Activated CD8-positive, alpha-beta T cell treated with anti-CD3 and anti-CD28 coated beads for 36 hours (primary cell): ENCODE measurements at places on chromosomes 5 and 9. TPM values are rescaled to one million over a fixed set of nuclear protein-coding genes. Genes with fewer than 3 reads are reported as not detected.

Gene C5orf58
- total RNA-seq: not detected

Gene C6
- total RNA-seq: not detected

Gene C9orf153
- 0.40 TPM for total RNA-seq

Gene ARID3C
- 0.32 TPM for total RNA-seq

Gene DMRT3
- total RNA-seq: not detected

Gene S100Z
- total RNA-seq: 0.81 TPM

Gene SLC25A46
- total RNA-seq: 38.8 TPM

Gene CDH10
- total RNA-seq: not detected

Gene CACFD1
- 1.3 TPM for total RNA-seq

- H3K4me3 ChIP-seq: no peak overlapping the region
- no peak overlapping the region for H3K27ac ChIP-seq
- DNase-seq: no peak
- peaks cover 15% of the 10 kb centered on the region for H3K27me3 ChIP-seq
- no peaks in the 10 kb centered on the region for H3K4me1 ChIP-seq
- H3K36me3 ChIP-seq: no peaks in the 10 kb centered on the region
Measured at GRCh38 chr9:101342595-101342994, 42.2 kb downstream of the BAAT start.

DNA sequence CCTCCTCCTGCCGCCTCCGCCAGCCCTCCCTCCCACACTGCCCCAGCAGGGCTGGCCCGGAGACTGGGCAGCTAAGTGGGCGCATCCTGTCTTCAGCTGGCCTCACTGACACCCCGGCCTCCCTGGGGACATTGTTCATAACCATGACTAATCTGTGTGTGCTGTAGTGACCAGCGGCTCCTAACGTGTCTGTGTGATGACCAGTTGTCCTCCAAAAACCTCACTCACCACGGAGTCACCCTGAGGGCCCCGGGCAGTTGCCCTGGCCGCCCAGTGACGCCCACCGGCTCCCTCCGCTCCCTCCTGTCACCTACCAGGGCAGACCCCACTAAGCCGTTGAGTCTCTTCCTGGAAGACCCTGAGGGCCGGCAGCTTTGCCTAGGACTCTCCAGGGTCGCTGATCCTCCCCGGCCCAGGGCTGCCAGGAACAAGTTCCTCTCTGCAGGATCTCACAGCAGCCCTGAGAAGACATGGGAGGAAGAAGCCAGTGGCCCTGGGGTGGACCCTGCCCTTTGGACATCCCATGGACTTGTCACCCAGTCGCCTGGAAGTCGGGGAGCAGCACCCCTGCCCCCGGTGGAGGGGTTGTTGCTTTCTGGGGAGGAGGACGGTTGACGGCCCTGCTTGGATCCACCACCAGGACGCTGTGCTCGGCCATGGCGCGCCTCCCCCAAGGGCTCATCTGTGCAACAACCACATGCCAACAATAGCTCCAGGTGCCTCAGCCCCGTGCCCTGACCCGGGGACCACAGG is 110.2 kb upstream of the LMX1B start:
- H3K36me3 ChIP-seq: no peaks in the 10 kb centered on the region
- peaks cover 10% of the 10 kb centered on the region for H3K27me3 ChIP-seq
- no peak overlapping the region for H3K27ac ChIP-seq
- H3K4me3 ChIP-seq: no peak overlapping the region

GRCh38 chr5:59367791-59368394 is 525.6 kb downstream of the PDE4D start:
- peak; percentile 66 for DNase-seq
- H3K27ac ChIP-seq: no peak overlapping the region
- H3K27me3 ChIP-seq: peaks cover 10% of the 10 kb centered on the region
- H3K4me1 ChIP-seq: peaks cover 3% of the 10 kb centered on the region
- no peaks in the 10 kb centered on the region for H3K36me3 ChIP-seq
- no peak overlapping the region for H3K4me3 ChIP-seq

GRCh38 chr5:6744841-6745705 is 31.8 kb downstream of the TENT4A start:
- peaks cover 4% of the 10 kb centered on the region for H3K4me1 ChIP-seq
- peak overlapping the region; percentile 36 for H3K27ac ChIP-seq
- DNase-seq: no peak

DNA sequence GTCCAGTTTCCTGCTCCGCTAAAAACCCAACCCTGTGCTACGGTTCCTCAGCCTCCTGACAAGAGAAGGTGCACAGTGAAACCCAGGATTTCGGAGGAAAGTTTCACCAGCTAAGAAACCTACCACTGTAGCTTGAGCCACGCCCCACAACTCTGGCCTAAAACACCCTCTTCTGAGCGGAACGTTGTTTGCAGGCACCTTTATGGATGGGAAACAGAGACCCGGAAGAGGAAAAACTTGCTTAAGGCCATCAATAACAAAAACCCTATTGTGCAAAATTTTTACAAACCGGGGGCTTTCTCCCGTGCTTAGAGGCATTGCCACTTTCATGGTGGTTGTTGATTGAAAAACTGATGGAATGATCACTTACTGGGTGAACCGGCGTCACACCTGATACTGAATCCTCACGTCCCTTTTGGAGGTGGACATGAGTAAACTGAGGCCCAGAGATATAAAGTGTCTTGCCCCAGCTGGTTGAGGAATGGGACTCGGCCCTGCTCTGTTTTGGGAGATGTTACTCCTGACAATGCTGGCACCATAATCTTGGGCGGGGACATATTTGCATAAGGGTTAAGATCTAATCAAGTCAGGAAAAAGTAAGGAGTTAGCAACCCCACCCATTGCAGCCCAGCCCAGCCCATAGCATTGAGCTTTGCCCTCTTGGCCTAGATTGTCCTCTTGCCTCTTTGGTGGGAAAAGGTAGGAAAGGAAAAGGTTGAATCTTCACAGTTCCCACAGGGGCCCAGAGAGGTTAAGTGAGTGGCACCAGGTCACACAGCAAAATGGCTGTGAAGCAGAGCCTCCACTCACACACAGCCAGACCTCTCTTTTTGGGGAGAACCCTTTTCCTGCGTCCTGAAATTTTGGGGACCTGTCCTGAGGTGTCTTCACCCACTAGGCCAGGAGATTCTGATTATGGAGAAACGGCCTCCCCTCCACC is 23.2 kb upstream of the PTGS1 start:
- peaks cover 15% of the 10 kb centered on the region for H3K4me1 ChIP-seq
- no peaks in the 10 kb centered on the region for H3K36me3 ChIP-seq
- DNase-seq: peak; percentile 35
- peaks cover 16% of the 10 kb centered on the region for H3K27me3 ChIP-seq
- H3K27ac ChIP-seq: peak overlapping the region; percentile 28
- H3K4me3 ChIP-seq: peak overlapping the region; percentile 63

DNA sequence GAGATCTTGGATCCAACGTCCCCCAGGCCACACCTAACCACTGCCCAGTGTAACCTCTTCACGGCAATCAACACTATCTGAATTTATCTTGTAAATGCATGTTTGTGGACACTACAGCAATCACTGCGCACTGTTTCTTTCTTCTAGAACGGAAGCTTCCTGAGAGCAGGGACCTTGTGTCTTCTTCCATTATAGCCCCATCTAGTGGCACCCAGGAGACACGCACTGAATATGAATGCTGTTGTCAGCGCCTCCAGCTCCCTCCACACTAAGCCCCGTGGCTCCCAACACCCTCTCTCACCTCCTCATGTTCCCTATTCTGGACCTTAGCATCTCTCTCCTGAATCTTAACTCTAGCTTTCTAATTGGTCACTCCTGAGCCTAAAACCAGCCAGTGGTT is 72.7 kb downstream of the SMIM23 start:
- peaks cover 14% of the 10 kb centered on the region for H3K36me3 ChIP-seq
- H3K27ac ChIP-seq: no peak overlapping the region
- no peak overlapping the region for H3K4me3 ChIP-seq
- DNase-seq: peak; percentile 24

DNA sequence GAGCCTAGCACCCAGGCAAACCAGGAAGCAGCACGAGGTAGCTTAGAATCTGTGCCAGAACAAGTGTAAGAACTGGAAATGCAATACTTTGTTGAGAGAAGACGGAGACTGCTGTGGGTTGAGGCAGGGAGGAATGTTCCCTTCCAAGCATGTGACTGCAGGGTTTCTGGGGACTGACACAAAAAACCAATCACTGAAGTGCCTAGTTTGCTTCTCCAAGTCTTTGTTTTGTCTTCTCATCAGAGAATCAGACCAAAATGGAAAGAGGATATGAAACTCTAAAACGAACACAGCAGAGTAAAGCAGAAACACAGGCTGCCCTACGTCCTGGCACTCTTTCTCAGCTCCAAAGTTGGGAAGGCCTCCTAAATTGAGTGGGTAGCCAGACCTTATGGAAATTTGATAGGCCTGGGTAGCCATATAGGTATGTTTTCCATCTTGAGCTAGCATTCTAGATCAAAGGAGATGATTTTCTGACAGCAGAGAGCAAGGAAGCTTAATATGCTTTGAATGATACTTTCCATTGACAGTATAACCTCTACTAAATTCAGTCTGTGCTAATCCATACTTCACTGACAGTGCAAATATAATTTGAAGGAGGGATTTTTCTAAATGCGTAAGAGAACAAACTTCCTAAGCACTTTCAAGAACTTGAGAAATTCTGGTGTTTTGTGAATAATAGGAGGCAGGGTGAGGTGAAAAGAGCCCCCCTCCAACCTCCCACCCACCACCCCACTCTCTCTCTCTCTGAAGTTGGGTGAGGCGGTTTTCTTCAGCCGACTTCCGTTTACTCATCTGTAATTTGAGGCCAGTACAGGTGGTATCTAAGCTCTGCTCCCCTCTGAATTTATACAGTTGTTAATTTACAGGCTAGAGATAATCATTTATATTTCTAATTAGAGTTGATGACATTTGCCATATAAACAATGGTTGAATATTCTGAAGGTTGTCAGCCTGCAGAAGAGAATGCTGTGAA is 5.5 kb downstream of the ADRB2 start:
- H3K27ac ChIP-seq: peak overlapping the region; percentile 46
- peaks cover 51% of the 10 kb centered on the region for H3K4me1 ChIP-seq
- H3K27me3 ChIP-seq: peaks cover 6% of the 10 kb centered on the region
- peak overlapping the region; percentile 0 for H3K4me3 ChIP-seq
- no peaks in the 10 kb centered on the region for H3K36me3 ChIP-seq

DNA sequence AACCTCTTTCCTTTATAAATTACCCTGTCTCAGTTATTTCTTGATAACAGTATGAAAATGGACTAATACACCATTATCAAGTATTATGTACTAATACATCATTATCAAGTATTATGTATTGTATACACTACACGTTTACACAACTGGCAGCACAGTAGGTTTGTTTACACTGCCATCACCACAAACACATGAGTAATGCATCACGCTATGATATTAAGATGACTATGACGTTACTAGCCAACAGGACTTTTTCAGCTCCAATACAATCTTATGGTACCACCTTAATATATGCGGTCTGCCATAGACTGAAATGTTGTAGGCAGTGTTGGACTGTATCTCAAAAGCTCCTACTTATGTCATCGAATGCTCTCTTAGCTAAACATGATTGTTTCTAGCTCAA is 28.2 kb downstream of the PRELID2 start:
- no peak for DNase-seq
- no peaks in the 10 kb centered on the region for H3K27me3 ChIP-seq
- H3K27ac ChIP-seq: no peak overlapping the region
- no peaks in the 10 kb centered on the region for H3K4me1 ChIP-seq

- no peak overlapping the region for H3K27ac ChIP-seq
- H3K4me1 ChIP-seq: peaks cover 3% of the 10 kb centered on the region
- H3K27me3 ChIP-seq: peaks cover 3% of the 10 kb centered on the region
- no peak overlapping the region for H3K4me3 ChIP-seq
- no peak for DNase-seq
Measured at GRCh38 chr5:112004867-112005622, 248.1 kb upstream of the NREP start.

GRCh38 chr5:142426129-142427014 is 101.6 kb upstream of the SPRY4 start:
- H3K4me1 ChIP-seq: peaks cover 26% of the 10 kb centered on the region
- no peak overlapping the region for H3K4me3 ChIP-seq
- H3K27me3 ChIP-seq: no peaks in the 10 kb centered on the region
- peak; percentile 49 for DNase-seq

DNA sequence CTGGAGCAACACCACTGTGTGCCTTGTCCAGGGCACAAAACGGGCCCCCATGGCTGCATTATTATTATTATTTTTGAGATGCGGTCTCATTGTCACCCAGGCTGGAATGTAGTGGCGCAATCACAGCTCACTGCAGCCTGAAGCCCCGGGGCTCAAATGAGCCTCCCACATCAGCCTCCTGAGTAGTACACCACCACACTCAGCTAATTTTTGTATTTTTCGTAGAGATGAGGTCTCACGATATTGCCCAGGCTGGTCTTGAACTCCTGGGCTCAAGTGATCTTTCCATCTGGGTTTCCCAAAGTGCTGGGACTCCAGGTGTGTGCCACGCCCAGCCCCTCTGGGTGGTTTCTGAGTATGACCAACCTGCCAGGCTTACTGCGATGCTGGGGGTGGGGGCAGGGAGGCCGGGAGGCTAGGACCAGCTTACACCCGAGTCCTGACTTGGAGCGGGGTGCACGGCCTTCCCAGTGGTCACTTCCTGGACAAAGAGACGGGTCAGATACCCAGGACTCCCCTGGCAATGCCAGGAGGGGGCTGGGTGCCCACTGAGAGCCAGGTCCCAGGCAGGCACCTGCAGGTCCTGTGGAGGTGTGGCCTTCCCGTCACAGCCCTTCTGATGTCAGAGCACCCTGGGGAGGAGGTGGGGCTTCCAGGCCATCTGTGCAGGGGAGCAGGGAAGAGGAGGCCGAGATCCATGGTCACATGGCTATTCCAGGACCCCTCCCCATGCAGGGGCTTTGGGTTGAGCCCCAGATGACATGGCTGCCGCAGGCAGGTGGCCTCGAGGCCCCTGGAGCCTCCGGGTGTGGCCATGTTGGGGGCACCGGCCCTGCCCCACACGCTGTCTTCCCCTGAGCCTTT is 8.3 kb upstream of the NRARP start:
- no peak overlapping the region for H3K27ac ChIP-seq
- H3K27me3 ChIP-seq: no peaks in the 10 kb centered on the region
- peaks cover 8% of the 10 kb centered on the region for H3K4me1 ChIP-seq
- no peak for DNase-seq
- no peak overlapping the region for H3K4me3 ChIP-seq
- H3K36me3 ChIP-seq: no peaks in the 10 kb centered on the region

- peaks cover 1% of the 10 kb centered on the region for H3K36me3 ChIP-seq
- H3K27me3 ChIP-seq: peaks cover 1% of the 10 kb centered on the region
- no peak for DNase-seq
- H3K27ac ChIP-seq: peak overlapping the region; percentile 38
- peaks cover 41% of the 10 kb centered on the region for H3K4me1 ChIP-seq
Measured at GRCh38 chr5:157611571-157612476, 36.2 kb upstream of the ADAM19 start.

GRCh38 chr9:114397848-114398605 is 10.2 kb upstream of the AKNA start:
- H3K27me3 ChIP-seq: no peaks in the 10 kb centered on the region
- H3K36me3 ChIP-seq: peaks cover 22% of the 10 kb centered on the region

- H3K36me3 ChIP-seq: no peaks in the 10 kb centered on the region
- H3K27ac ChIP-seq: no peak overlapping the region
- H3K4me3 ChIP-seq: no peak overlapping the region
- no peaks in the 10 kb centered on the region for H3K4me1 ChIP-seq
- no peak for DNase-seq
Measured at GRCh38 chr5:125536095-125536494, 789.7 kb upstream of the ZNF608 start.
